ENCODE measurements at places on chromosomes 12 and 14.

DNA sequence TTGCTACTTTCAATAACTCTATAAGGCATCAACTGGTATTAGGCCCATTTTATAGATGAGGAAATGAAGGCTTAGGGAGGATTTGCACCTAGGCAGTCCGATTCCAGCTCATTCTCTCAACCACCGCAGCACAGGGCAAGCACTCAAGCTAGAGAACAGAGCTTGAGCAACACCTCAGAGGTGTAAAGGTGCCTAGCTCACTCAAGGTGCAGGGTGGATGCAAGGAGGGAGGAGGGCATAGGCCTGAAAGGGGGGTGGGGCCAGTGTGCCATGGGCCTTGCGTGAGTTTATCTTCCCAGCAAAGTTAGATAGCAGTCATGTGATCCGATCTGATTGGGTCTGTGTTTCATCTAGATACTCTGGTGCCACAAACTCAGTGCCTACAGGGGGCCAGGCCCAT is 10.2 kb upstream of the EMP1 start:
- DNase-seq: no peak

- no peak for DNase-seq
These were observed 37.2 kb upstream of the YY1 start for GRCh38 chr14:100201701-100202100.

GRCh38 chr14:93868165-93868564 is 59.0 kb upstream of the FAM181A start:
- no peak for DNase-seq

DNA sequence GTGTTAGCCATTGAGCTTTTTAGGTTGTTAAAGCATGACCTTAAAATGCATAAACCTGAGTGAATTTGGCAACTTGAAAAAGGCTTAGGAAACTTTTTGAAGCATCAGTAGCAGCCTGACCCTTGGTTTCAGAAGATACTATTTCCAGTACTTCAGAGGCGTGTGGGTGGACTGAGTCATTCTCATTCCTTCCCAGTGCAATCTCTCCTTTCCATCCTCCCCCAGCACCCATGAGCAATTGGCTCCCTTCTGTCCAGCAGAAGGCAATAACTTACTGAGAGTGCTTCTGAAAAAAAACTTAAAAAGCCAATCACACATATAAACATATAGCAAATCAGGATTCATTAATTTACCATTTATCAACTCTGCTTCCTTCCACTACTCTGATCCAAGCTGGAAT is 299.3 kb upstream of the STXBP6 start:
- DNase-seq: no peak

- no peak for DNase-seq
These were observed 75.2 kb downstream of the LRRC74A start for GRCh38 chr14:76901171-76902055.

GRCh38 chr14:96053600-96054381 is 14.6 kb downstream of the C14orf132 start:
- no peak for DNase-seq

DNA sequence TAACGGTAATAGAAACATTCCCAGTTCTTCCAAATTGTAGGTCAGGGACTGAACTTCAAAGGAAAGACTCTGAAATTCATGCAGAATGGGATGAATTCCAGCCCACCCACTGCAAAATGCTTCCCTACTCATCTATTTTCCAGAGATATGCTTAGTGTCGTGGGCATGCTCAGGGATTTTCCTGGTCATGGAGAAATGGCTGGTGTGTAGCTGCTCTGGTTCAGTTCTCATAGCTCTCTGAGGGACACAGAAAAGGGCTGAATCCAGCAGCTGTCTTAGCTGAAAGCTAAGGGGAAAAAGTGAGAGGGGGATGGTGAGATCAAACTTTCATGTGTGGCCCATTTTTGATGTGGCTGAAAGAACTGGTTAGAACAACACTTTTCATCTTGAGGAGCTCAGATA is 72.9 kb upstream of the KRAS start:
- no peak for DNase-seq

DNA sequence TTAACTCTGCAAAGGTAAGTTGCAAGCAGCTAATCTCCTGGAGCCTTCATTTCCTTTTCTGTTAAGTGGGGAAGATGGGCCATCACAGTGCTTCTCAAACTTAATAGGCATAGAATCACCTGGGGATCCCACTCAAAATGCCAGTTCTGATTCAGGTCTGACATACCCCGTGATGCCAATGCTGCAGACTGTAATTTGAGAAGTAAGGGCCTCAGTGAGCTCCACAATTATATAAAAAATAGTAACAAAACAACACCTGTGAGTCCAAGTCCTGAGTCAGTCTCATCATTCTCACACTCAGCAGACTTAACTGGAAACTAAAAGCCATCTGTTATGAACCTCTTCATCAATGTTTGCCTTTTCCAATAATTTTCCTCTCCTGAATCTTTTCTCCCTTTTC is 10.8 kb upstream of the PSMA6 start:
- no peak for DNase-seq

DNA sequence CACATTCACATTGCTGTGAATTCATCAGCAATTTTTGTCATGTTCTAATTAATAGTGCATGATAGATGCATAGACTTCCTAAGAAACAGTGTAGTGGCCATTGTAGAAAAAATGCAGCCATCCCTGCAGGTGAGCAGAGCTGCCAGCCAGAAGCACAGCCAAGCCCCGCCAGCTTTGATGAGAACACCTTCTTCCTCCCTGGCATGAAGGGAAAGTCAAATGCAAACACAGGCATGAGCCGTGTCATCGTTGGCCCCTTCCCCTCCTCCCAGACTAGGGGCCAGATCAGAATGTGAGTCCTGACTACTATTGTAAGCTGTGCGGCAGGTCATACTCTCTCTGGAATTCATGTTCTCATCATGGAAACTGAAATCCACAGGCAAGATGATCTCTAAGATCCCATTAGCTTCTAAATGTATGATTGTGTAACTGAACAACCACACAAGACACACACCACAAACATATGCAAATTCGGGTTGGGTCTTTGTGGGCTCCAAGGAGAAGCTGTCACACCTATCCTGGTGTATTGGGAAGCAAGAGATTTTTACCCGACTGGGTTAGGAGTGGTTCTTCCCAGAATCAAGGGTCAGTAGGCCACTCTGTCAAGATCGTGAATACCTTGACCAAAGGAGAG is 2.8 kb upstream of the AQP2 start:
- no peak for DNase-seq

- no peak for DNase-seq
These were observed 25.7 kb downstream of the SPTSSA start for GRCh38 chr14:34436118-34436905.

- DNase-seq: no peak
These were observed 151.7 kb upstream of the GZMB start for GRCh38 chr14:24785698-24786097.

GRCh38 chr14:80364274-80364673 is 153.0 kb upstream of the DIO2 start:
- no peak for DNase-seq

DNA sequence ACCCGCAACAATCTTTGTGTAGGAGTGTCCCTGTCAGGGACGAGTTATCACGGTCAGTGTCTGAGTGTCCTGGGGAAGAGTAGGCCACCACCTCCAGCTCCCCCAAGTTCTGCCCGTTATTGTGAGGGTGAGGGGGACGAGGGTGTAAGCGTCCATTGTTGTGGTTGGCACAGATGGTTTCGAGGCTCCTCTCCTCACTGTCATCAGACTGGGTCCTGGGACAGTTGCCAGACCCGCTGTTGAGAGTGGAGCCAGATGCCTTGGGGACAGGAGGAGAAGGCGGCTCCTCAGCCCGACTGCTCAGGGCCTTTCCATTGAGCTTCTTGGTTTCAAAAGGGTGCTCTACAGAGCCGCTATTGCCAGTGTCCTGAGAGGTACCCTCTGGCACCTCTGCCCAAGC is 74.9 kb upstream of the ACTN1 start:
- no peak for DNase-seq

- DNase-seq: no peak
These were observed 149.4 kb downstream of the RPAP3 start for GRCh38 chr12:47556261-47557030.

- no peak for DNase-seq
These were observed 5.4 kb downstream of the SDR39U1 start for GRCh38 chr14:24437020-24437735.

DNA sequence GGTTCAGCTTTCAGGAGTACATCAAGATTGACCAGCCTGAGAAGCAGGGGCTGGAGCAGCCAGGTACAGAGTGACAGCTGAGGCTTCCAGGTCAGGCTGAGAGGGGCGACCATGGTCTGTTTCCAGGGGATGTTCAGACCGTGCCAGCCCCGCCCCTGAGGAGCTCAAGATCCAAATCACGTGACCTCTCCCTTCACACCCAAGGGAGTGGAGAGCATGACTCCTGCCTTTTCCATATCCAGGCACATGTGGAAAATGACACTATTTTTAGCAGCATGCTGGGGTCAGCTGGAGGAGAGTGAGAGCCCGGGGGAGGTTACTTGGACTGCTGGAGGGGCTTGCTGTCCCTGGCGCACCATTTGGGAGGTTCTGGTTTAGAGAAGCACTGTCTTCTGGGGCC is 92.7 kb downstream of the B4GALNT3 start:
- no peak for DNase-seq

- DNase-seq: no peak
These were observed 69.8 kb downstream of the CNTN1 start for GRCh38 chr12:40762072-40762471.
